Kidney epithelial cell (primary cell): ENCODE measurements at places on chromosomes 4 and X. TPM values are rescaled to one million over a fixed set of nuclear protein-coding genes. Genes with fewer than 3 reads are reported as not detected.

Gene CLCN4
- 6.8 and 7.3 TPM in 2 replicates for total RNA-seq

Gene ANKRD17
- total RNA-seq, result 39.9 and 41.8 TPM in 2 replicates

Gene RTL5
- total RNA-seq, result 2.3 and 2.7 TPM in 2 replicates

Gene FGFR3
- total RNA-seq, result 2.1 and 3.2 TPM in 2 replicates

Gene RAI2
- total RNA-seq, result 3.2 and 3.6 TPM in 2 replicates

Gene FAM199X
- 22.8 and 25.1 TPM in 2 replicates for total RNA-seq

DNA sequence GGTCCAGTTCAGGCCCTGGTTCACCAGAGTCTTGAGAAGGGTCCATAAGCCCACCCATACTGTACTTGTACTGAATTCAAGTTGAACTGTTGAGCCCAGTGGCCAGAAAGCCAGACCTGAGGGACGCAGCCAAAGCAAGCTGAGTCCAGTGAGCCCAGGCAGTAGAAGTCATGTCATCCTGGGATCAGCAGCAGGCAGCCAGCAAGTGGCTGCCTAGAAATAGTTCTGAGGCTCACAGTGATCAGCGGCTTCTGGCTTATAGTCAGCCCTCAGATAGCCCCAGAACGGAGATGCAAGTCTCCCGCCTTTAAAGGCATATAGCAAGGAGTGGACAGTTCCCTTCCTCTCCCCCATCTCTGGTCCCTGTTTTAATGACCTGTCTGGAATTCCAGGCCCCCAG lies 347.1 kb downstream of the FBXW7 start:
- DNase-seq, result no peak

DNA sequence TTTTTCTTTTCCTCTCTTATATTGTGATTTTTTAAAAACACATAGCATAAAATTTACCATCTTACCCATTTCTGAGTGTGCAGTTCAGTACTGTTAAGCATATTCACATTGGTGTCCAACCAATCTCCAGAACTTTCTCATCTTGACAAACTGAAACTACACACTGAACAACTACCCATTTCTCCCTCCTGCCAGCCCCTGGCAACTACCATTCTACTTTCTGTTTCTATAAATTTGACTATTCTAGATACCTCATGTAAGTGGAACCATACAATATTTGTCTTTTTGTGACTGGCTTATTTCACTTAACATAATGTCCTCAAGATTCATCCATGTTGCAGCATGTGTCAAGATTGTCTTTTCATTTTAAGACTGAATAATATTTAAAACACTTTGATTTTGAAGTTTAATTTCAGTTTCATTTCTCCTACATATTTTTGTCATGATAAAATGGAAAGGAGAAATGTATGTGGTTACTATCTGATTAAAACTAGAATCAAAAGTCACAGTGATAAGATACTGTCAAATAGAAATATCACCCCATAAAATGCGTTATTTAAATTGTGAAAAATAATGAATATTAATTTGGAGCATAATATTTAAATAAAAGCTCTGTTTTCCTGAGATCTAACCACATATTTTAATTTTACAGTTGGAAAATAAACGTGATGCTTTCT lies 122.8 kb downstream of the DIPK2B start:
- no peak for DNase-seq

GRCh38 chrX:150693725-150694574 lies 754 bp downstream of the MTMR1 start:
- no peak for DNase-seq

GRCh38 chr4:8523175-8523574 lies 57.0 kb upstream of the GPR78 start:
- DNase-seq, result no peak

DNA sequence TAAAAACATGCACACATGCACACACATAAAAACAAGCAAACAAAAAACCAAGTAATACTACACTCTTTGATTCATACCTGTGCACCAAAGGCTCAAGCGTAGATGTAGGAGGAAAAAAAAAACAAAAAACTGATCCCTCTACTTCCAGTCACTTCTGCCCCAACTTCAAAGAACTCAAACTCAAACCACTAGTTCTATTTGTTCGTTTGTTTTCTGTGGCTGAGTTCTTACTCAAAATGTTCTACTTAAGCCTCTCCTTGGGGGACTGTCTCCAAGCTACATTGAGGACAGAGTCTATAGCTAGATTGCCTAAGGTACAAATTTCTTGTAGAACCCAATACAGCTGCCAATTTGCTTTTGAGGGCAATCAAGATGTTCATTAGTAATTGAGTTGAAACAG lies 171.0 kb upstream of the ATOH1 start:
- DNase-seq, result no peak

GRCh38 chrX:129731228-129731627 lies 7.6 kb upstream of the XPNPEP2 start:
- DNase-seq, result no peak

- no peak for DNase-seq
Measured at GRCh38 chr4:76375703-76376102, 45.2 kb downstream of the CCDC158 start.

- no peak for DNase-seq
Measured at GRCh38 chr4:182063651-182064050, 179.6 kb upstream of the TENM3 start.

- no peak for DNase-seq
Measured at GRCh38 chrX:24862343-24862742, 153.4 kb downstream of the ARX start.

- no peak for DNase-seq
Measured at GRCh38 chr4:3739577-3739976, 26.6 kb upstream of the ADRA2C start.

DNA sequence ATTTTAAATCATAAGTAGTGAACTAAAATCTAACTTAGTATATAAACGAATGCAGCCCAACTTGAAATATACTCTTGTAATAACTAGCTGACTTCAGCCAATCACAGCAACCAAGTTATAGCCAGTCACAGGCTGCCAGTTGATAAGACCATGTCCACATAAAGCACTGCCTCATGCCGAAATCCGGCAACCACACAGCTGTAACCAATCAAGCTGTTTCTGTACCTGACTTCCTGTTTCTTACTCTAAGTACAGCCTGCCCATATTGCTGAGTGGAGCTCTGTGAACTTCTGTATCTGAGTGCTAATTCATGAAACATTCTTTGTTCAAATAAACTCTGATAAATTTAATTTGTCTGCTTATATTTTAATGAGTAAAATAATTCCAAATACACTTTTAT lies 805.3 kb upstream of the EPHA5 start:
- no peak for DNase-seq

DNA sequence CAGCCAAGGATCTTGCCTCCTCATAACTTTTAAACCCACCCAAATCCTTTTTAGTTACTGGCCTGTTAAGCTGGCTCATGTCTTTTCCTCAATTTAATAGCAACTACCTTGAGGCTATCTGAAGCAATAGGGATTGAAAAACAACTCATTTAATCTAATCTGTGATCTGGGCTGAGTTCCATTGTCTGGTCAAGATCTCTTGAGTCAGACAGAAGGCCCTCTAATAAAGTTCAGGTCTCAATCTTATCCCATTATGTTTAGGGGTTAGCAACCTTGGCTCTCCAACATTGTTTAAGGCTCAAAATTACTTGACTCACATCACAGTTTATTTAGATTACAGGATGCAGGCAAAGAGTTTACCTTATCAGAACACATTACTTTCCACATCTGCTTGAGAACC lies 436.1 kb downstream of the ANKRD50 start:
- no peak for DNase-seq

- DNase-seq, result peak; percentile 7
Measured at GRCh38 chrX:57156397-57157049, 19.3 kb upstream of the SPIN2A start.

- DNase-seq, result no peak
Measured at GRCh38 chr4:129600898-129601297, 504.9 kb downstream of the C4orf33 start.

GRCh38 chr4:61427099-61427817 lies 227.1 kb downstream of the ADGRL3 start:
- DNase-seq, result no peak

DNA sequence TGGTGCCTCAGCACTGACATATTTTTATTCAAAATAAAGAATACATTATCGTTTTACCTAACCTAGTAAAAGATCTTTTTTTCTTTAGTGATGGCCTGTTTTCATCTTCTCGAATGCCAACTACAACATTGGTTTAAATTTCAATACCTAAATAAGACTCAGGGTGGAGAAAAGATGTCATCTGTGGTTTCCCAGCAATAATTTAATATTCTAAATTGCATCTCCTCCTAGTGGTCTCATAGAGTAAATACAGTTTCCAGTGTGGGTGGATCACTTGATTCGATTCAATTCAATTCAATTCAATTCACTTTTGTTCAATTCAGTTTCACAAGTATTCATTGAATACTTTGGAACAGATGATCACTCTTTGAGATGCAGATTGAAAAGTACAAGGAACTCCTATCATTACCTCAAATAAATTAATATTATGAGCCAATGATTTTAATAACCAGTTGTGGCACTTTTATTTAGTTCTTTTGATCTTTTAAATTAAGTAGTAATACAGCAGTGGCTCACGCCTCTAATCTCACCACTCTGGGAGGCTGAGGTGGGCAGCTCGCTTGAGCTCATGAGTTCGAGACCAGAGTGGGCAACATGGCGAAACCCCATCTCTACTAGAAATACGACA lies 427.2 kb downstream of the FAT4 start:
- DNase-seq, result no peak

DNA sequence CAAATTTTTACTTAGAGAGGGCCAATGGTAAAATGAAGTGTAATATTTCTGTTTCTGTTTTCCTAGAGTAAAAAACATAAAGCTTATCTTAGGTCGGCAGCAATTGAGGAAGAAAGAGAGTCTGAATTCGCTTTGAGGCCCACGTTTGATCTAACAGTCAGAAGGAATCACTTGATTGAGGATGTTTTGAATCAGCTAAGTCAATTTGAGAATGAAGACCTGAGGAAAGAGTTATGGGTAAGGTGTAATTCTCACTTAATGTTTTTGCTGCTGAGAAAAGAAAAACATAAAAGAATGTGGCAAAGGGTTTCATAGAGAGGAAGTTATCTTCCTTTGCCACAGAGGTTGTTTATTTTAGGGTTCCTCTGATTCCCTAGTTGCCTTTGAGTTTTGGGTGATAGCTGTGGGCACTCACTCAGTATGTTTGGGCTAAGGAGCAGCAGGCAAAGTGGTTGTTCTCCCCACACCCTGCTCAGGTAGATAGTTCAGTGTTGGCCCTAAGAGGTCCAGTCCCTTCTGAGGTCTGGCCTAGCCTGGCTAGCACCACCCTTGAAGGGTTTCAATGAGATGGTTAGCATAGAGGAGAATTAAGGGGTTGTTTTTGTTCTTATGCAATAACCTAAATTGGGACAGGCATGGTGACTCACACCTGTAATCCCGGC lies 32.3 kb downstream of the HERC5 start:
- DNase-seq, result no peak

- DNase-seq, result peak; percentile 26
Measured at GRCh38 chr4:46254788-46255187, 130.9 kb upstream of the GABRG1 start.

- no peak for DNase-seq
Measured at GRCh38 chr4:106032851-106033286, 137.6 kb downstream of the NPNT start.

DNA sequence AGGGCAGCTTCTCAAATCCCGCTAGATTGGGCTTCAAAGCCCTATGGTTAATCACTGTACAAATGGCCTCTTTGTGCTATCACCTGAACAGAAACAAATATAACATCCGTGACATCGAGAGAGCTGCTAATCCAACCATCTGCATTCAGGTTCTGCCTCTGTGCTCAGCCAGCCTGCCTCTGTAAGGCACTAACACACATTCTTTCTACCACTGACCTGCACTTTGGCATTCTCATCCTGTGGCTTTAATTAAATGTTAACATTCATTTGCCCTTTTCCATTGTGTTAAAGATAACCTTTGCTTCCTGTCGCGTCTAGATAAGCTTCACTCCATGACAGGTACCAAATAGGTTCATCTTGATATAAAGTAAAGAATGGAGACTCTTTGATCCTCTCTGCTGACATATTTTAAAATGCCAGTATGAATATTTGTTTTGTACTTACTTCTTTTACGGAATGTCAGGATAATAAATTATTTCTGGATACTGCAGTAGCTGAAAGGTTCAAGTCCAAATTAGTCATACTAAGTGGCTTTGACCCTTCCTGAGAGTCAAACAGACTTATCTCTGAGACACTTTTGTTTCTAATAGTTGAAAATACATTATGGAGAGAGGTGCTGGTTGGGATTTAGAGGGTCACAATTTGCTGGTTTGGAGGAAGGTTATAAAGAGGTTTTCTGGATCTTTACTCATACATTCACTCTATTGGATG lies 505.7 kb downstream of the PACRGL start:
- DNase-seq, result no peak

GRCh38 chr4:146338512-146338911 lies 124.2 kb downstream of the REELD1 start:
- no peak for DNase-seq

GRCh38 chrX:149512225-149512885 lies 7.2 kb upstream of the IDS start:
- DNase-seq, result no peak

DNA sequence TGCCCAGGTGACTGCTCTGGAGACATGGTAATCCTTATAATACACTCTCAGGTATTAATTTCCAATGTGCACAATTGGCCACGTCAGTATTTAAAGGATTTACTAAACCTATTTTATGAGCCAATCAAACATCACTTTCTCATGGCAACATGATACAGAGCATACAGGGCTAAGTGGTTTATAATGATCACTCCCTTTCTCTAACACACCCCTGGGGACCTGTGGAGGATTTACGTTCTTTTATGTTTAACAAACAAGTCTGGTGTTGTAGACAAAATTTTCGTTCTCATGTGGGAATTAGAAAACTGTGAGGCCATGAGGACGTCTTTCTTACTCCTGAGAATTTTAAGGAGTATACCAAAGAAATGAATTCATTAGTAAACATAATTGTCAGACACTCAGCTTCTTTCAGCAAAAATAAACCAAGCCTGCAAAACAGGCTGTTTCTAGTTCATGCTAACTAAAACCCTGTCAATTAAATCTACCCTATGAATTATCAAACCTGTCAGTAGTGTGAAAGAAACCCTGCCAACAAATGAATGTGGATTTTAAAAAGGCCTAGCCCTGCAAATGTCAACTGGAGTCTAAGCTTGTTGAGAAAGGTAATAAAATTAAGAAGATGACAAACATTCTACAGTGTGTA lies 155.8 kb downstream of the PDGFC start:
- DNase-seq, result no peak

DNA sequence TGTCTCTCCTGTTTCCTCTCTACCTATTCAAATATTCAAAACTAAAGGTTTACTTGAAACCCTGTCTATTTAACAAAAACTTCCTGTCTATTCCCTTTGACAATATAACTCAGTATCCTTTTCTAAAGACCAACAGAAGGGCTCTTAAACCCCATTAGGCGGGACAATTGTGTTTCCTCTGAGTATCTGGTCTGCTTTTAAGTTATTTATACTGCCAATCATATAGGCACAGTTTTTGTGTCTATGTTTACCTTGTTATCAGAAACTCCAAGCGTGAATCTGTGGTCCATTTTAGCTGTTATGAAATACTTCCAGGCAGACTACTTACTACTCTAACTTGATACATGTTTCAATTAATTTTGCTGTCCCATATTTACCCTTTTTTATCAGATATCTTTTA lies 350.0 kb upstream of the CTSO start:
- no peak for DNase-seq
